CD8-positive, alpha-beta memory T cell (primary cell): ENCODE measurements at places on chromosomes 12 and 14.

GRCh38 chr14:98085751-98086150 is 1186.2 kb downstream of the BCL11B start:
- no peak for DNase-seq

DNA sequence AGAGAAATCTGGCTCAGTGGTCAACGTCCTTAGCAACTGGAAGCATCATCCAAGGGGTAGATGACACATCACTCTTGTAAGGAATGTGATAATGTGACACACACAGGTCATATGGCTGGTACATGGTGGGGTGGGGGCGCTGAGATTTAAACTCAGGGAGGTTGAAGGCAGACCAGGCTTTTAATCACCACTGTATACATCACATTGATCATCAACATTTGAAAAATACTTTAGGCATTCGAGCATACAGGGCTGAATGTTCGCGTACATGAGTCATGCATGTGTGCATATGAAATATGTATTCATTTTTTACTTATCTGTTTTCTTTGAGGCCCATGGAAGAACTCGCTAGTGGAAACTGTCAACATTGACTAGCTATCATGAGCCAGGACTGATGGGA is 976.4 kb downstream of the VRK1 start:
- no peak for DNase-seq

- no peak for DNase-seq
These were observed 682 bp downstream of the KIAA0586 start for GRCh38 chr14:58428118-58428683.

DNA sequence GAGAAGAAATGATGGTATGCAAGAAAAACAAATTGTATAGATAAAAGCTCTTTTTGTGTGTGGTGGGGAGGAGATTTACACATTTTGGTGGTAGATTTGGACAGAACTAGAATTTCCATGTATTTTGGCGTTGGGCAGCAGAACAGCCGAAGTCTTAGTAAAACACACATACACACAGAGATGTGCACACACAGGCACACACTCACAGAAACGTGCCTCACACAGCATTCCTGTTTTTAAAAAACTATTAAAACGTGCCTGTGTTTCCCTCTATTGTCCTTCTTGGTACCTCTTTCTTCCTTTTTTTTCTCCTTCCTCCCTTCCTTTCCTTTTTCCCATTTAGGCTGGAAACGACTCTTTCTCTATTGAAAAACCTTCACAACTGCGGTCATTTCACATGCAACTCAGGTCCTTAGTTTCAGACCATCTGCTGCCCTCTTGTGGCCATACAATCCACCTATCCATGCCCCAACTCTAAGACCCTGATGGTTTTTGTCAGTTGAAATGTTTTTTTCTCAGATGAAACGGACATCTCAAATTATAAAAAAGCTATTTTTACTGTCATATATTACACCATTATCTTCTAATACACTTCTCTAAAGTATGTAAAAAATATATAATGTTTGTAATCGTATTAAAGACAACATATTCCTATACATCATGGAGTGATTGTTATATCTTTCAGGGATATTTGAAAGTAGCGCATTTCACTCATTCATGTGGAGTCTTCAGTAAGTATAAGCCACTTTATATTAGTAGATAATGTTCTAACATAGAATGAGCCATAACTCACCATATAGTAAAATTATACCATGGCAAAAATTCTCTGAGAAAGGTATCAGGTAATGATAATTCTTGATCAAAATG is 386.7 kb upstream of the NOVA1 start:
- no peak for DNase-seq

DNA sequence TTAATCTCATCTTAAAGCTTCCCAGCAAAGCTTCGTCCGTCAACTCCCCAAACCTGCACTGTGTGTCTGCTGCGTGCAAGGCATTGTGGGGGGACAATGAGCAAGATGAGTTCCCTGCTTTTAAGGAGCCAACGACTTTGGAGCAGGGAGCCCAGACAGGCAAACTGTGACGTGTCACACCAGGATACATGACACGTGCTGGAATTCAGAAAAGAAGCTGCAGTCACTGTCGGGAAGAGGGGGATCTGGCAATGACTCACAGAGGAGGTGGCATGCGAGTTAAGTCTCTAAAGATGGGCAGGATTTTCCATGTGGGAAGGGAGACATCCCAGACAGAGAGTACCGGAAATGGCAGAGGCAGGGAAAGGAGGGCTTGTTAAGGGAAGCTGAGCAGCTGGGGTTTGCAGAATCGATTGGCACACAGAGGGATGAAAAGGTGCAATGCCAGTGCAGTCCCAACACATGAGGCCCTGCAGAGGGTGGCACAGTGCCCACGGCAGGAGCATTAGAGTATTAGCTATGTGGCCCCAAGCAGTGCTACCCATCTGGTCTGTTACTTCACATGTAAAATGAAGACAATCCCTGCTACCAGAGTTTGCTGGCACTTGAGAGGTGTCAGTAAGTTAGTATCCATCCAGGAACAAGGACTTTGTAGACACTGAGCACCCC is 52.9 kb downstream of the SETD3 start:
- no peak for DNase-seq

DNA sequence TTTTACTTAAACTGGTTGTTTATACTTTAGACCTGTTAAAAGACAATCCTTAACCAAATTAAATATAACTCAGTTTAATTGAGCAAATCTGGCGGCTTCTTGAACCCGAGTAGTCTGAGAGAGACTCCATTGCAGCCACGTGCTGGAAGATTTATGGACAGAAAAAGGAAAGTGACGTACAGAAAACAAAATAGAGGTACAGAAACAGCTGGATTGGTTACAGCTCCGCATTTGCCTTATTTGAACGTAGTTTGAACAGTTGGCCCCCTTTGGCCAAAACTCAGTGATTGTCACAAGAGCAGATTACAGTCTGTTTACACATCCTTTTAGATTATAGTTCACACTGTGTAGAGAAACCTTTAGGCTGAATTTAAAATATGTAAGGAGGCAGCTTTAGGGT is 155.9 kb downstream of the RAD51B start:
- DNase-seq, result no peak

GRCh38 chr12:53078425-53079225 is 565 bp downstream of the SPRYD3 start:
- DNase-seq, result peak; percentile 73

- no peak for DNase-seq
These were observed 74.3 kb downstream of the FAR2 start for GRCh38 chr12:29223426-29223825.

GRCh38 chr12:62998454-62998853 is 63.5 kb upstream of the PPM1H start:
- DNase-seq, result no peak

- DNase-seq, result no peak
These were observed 10.8 kb upstream of the IPO8 start for GRCh38 chr12:30706476-30706875.

DNA sequence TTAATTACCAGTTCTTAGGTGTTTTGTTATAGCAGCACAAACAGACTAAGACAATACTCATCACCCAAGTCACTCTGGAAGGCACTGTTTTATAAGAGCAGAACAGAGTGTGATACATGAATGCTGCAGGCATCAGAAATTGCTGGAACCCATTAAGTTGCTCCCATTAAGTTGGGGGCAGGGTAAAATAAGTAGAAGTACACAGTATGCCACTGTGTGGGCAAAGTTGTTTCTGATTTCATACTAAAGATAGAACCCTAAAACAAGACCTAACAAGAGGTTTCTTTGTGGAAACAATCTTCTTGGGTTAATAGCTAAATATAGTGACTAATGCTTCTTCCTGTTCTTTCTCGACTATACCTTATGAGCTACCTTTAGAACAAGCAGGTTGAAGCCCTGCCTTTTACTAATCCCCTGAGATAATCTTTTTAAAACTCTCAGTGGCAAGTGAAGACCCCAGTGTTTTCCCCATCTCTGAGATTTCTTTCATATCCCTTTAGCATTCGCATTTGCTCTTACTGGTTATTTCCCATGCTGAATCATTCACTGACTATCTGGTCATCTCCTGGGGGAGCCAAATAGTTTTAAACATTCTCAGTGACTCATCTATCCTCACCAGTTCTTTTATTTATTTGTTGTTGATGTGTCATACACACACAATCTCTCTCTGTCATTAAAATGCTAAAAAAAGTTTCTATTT is 52.3 kb downstream of the SOCS2 start:
- DNase-seq, result no peak

DNA sequence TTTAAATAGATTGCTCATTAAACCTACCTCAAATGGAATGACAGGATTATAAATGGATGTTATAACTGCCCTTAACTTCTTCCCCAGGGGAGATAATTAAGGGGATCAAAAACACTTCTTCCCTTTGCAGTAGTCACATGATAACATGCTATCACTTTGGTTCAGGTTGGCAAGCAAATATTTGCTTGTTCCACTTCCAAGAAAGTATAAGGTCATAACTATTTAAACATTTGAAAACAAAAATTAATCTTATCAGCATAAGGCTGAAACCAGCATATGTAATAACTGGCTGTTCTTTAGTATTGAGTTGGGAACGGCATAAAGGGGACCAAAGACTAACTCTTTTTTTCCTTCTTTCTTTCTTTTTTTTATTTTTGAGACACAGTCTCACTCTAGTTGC is 2.4 kb upstream of the LYZ start:
- DNase-seq, result no peak

- no peak for DNase-seq
These were observed 186.2 kb downstream of the DUSP6 start for GRCh38 chr12:89166121-89166520.

DNA sequence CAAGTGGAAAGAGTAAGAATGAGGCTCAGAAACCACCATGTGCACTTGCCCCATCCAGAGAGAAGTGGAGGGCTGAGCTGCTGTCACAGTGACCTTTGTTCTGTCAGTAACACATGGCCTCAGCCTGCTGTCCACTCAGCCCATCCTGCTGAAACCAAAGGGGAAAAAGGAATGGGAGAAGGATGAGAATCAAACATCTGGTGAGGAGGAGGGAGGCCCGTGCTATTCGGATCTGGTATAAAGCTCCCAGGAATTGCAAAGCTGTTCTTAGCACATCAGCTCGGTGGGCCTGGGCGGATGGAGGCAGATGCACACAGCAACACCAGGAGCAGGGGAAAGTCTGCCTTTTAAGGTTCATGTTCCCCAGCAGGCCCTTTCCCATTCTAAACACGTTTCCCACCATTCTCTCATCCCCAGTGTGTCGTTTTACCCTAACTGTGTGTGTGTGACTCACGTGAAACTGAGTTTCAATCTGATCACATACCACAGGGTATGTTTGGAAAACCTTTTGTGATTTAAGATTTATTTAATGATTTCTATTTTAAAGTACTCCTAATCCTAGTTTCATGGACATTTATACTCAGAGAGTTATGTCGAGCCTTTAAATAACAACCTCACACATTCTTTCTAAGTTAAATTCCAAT is 36.8 kb downstream of the RTRAF start:
- no peak for DNase-seq

GRCh38 chr14:37453985-37454384 is 141.1 kb downstream of the FOXA1 start:
- no peak for DNase-seq

- no peak for DNase-seq
These were observed 28.1 kb downstream of the DYRK2 start for GRCh38 chr12:67676624-67677023.

- DNase-seq, result no peak
These were observed 1144.5 kb downstream of the FSCB start for GRCh38 chr14:43362586-43362985.

- no peak for DNase-seq
These were observed 40.6 kb upstream of the EML1 start for GRCh38 chr14:99752486-99753121.

- no peak for DNase-seq
These were observed 349 bp downstream of the CDC42BPB start for GRCh38 chr14:103057028-103057371.

DNA sequence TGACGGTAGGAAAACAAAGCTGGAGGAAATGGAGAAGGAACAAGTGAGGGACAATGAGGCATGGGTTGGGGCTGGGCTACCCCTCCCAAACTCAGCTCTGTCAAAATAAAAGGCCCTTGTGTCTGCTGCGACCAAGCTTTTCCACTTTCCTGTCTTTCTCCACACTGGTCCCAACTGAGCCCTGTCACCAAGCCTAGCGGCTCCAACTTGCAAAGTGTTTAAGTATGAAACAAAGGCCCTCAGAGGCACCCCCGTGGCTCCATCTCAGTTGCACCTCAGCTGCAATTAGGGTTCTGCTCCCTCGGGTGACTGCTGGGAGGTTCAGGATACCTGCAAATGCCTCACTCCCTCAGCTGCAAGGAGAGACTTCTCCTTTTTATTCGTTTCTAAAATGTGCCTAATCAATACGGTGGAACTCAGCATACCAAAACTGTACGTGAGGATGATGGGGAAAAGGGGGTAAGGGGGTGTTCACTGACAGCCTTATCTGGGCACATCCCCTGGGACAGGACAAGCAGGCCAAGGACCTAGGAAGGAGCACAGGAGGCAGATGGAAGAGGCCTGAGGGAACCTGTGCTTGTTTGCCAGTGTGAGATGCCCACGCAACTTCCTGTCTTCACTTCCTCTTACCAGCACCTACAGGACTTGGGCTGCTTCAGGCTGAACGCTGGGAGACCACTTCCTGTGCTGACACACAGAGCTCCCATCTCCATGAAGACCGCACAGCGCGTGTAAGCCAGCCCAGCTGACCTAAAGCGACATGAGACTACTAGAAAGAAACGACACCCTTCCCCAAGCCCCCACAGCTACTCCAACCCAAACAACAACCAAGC is 8.9 kb downstream of the VAMP1 start:
- DNase-seq, result peak; percentile 74

GRCh38 chr12:5616854-5617253 is 184.9 kb downstream of the NTF3 start:
- no peak for DNase-seq

GRCh38 chr14:81169711-81170103 is 51.1 kb downstream of the GTF2A1 start:
- DNase-seq, result no peak

DNA sequence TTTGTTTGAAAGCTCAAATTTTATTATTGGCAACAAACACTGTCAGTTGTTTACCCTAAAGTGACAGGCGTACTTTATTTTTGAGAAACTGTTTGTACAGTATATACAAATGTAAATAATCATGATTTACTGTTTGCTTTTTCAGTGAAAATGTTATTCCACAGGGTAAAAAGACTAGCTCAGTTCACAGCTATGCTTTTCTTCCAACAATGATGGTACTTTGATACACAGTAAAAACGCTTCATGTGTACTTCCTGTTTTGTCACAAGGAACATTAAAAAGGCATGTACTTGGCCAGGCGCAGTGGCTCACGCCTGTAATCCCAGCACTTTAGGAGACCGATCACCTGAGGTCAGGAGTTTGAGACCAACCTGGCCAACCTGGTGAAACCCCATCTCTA is 53.7 kb downstream of the MON2 start:
- no peak for DNase-seq
